ENCODE measurements at places on chromosomes 12 and 14. TPM values are rescaled to one million over a fixed set of nuclear protein-coding genes. Genes with fewer than 3 reads are reported as not detected.

- no peak for DNase-seq
Observed at GRCh38 chr14:57246933-57247657, 21.6 kb downstream of the EXOC5 start.

GRCh38 chr14:34507884-34508283 lies 31.6 kb downstream of the EAPP start:
- DNase-seq = no peak

DNA sequence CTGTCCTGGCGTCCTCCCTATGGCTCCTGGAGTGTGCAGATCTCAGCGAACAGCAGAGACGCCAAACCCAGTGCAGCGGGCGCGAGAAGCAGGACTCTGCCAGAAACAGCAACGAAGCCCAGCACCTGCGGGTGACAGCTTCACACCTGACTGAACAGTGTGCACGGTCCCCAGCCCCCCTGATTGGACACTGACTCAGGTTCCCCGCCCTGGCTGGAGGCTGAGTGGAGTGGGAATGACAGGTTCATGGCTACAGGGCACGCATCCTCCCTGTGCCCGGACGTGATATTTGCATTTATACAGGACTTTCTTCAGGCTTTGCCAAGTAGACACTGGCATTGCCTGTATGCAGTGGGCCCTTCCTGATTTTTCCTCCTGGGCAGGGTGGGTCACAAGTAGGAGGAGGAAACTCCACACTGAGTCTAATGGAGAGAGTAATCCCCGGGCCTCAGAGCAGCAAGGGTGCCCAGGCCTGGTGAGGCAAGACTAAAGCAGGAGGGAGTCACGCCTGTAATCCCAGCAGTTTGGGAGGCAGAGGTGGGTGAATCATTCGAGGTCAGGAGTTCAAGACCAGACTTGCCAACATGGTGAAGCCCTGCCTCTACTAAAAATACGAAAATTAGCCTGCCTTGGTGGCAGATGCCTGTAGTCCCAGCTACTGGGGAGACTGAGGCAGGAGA lies 71.6 kb downstream of the ASCL4 start:
- DNase-seq = no peak

DNA sequence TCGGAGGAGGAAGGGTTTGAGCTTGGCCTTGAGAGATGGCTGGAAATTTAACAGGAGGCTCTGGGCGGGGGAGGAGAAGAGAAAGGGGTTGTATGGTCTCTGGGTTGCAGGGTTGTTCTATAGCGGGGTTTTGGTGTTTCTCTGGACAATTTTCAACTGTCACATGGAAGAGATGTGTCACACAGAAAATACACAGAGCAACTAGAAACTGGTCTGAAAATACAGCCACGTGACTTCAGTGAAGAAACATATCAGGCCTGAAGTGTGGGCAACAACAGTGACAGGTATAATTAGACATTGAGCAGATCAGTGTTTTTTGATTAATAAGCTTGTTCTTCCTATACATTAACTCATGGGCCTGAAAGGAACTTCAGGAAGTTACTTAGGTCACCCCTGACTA lies 205.3 kb upstream of the HMGA2 start:
- DNase-seq = no peak

- DNase-seq = no peak
Observed at GRCh38 chr14:101105045-101105444, 201.5 kb upstream of the RTL1 start.

GRCh38 chr14:36583893-36584811 lies 1.7 kb upstream of the NKX2-8 start:
- DNase-seq = no peak

DNA sequence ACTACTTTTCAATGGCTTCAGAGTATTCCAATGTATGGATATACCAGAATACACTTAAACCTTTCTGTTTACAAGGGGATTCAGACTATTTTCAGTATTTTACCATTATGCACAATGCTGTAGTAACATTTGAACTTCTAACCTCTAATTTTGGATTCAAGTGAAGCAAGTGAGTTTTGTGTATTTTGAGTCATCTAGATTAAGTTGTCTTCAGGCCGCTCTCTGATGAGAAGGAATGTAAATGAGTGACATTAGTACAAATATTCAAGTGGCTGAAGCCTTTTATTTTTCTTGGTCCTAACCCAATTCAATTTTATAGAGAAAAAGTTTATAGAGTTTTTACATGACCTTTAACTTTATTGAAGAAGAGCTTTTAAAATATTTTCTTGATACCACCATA lies 125.6 kb downstream of the PDE3A start:
- DNase-seq = no peak

DNA sequence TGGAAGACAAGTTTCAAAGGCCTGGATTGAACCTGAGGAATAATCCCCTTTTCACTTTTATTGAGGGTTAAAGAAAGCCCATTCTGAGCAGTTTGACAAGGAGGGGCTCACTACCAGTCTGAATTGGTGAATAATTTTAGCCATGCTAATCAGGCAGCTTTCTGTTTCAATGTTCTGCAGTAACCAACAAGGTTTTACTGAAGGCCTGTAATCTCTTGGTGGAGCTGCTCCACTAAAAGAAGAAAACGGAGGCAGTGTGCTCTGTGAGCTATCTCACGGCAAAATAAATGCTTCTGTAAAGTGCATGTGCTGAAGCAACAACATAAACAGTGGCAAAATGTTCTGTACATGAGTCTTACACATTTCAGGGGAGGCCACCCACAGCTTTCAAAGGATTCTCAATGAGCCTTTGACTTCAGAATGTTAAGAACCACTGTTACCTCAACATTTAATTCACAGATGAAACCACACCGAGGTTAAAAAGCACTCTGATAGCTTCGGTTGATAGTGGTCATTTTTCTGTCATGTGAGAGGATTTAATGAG lies 111.2 kb downstream of the LRIG3 start:
- DNase-seq = no peak

Gene SLC5A8
- polyA plus RNA-seq = 33.1 TPM

Gene ATG2B
- 47.8 TPM for polyA plus RNA-seq

Gene TMPRSS12
- polyA plus RNA-seq = 0.13 TPM

Gene ARHGDIB
- 42.8 TPM for polyA plus RNA-seq

Gene LIN7A
- polyA plus RNA-seq = 21.8 TPM

Gene SLC6A15
- polyA plus RNA-seq = 1.1 TPM

Gene MIP
- polyA plus RNA-seq = 0.17 TPM
